MCF 10A (cell line): ENCODE measurements at places on chromosomes 5 and 9. TPM values are rescaled to one million over a fixed set of nuclear protein-coding genes. Genes with fewer than 3 reads are reported as not detected.

GRCh38 chr9:20271096-20271495 is 351.2 kb downstream of the MLLT3 start:
- no peak for DNase-seq

- DNase-seq = no peak
These were observed at the start of gene TERT for GRCh38 chr5:1294835-1295649. TERT (minus strand) TSS chr5:1295068; CDS start chr5:1294989, 79 bp downstream.

Gene ORM2
- total RNA-seq = not detected in 2 replicates

Gene TMC1
- total RNA-seq = not detected in 2 replicates

DNA sequence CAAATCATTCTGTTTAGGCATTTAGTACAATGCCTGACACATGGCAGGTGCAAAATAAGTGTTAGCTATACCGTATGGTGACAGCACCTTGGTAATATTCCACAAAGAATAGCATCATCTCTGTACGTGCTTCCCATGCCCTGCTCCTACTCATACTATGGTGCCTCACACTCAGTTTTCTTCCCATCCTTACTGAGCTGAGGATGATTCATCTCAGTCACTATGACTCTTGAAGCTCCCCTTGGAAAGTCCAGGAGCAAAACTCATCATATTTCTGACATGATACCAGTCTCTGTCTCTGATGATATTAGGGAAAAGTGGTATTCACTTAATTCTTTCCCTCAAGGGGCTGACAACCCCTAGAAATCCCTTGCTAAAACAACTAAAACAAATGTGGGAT is 423.3 kb downstream of the EFNA5 start:
- no peak for DNase-seq

- DNase-seq = no peak
These were observed 508.9 kb downstream of the NTRK2 start for GRCh38 chr9:85178474-85178873.

DNA sequence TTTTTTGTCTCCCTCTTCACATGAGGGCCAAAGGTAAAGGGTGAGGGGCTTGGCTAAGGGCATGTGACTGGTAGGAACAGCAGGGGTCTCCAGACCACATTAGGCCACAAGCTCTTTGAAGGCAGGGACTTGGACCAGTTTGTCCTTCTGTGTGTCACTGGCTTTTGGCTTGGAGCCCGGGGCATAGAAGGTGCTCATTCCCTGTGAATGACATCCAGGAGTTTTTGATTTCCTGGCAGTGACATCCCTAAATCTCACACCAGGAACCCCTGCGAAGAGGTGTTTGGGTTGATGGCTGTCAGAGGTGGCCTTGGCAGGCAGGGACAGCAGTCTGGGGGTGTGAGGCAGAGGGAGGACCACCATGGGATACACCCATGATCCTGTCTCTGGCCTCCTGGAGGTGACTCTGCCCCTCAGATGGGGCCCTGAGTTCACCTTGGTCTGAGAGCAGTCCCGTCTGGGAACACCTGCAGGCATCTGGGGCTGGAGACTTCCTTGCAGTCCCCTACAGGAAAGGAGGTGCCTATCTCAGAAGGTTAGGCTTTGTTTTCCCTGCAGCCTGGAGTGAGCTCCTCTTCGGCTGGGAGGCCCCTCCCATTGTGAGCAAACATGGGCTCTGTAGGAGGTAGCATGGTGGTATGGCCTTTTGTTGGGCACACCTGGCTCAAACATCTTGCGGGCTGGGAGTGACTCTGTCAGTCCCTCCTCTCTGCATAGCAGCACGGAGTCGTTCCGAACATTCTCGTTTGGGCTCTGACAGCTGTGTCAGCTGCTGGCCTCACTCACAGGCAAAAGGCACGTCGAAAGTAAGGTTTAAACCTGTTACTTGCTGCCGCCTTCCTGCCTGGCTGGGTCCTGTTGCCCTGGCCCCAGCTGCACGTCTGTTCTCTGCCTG is 38.6 kb upstream of the PITX1 start:
- no peak for DNase-seq

DNA sequence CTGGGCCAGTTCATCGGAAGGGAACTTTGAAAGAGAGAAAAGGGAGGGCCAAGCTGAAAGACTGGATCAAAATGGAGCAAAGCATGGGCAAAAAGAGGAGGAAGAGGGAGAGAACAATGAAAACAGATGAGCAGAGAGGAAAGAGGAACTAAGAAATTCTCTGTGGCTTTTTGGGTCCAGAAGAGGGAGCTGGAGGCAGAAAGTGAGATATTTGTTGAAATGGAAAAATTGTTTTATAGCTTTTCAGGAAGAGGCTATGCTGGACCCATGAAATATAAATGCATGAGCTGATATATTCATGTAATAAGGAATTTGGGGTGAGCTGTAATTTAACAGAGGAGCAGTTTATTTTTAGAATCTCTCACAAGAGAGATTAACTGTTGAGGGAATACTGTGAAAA is 457.3 kb downstream of the DMAC1 start:
- DNase-seq = no peak

- no peak for DNase-seq
These were observed 95.5 kb downstream of the LMX1B start for GRCh38 chr9:126709241-126709640.

Gene BTF3
- total RNA-seq = 937 and 946 TPM in 2 replicates

- DNase-seq = no peak
These were observed 861 bp downstream of the NTRK2 start for GRCh38 chr9:84670138-84671041.

DNA sequence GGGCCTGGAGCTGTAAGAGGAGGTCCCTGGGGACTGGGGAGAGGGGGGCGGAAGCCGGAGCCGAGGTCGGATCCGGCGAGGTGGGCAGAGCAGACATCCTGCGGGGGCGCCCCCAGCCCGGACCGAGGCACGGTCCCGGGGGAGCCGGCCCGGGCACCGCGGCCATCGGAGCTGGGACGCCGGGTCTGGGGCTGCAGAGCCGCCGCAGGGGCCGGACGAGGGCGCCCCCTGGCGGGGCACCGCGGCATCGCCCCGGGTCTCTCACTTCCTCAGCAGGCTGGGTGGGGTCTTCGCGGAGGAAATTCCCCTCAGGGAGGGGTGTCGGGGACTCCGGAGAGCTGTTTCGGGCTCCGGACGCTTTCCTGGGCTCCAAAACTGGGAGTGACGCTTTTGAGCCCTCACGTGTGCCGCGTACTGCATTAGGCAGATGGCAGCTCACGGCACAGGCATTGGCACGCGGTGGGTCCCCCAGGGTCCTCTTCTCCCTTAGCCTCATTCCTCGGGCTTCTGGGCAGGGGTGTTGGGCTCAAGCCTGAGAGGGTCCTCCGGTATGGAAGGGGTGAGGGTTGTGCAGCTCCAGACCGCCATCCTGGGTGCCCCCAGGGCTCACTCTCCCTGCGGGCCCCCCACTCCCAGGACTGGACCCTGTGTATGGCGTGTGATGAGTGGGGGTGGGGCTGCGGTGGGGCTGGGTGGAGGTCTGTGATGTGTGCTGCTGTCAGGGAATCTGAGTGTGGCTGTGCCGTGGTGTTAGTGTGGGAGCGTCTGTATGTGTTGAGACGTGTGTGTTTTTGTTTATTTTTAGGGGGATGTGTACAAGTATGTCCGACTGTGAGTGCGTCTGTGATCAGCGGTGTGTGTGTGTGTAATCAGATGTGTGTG is 29.6 kb downstream of the LHX2 start:
- DNase-seq = peak; percentile 29

Gene GDNF
- total RNA-seq = not detected in 2 replicates

GRCh38 chr5:117235786-117236185 is 661.2 kb upstream of the SEMA6A start:
- no peak for DNase-seq

DNA sequence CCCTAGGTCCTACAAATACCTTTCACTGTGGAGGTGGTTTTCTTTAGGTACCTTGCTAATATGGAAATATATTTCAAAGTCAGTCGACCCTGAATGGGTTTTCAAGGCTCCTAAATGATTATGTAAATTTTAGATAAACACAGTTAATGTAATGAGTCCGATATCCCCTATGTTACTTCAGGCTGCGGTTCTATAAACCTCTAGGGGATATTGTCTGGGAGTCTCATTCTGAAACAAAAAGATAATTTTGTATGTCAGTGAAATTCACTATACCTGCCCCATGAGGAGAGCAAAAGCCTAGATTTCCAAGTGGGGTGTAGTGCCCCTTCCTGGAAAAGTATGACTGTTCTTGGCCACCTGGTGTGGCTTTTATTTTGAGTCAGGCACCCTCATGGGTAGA is 377.3 kb downstream of the ICE1 start:
- DNase-seq = no peak

Gene SYNPO
- 6.3 and 7.1 TPM in 2 replicates for total RNA-seq

GRCh38 chr9:83167126-83167525 is 104.2 kb upstream of the RASEF start:
- peak; percentile 78 for DNase-seq

Gene SLC45A2
- total RNA-seq = not detected in 2 replicates

GRCh38 chr9:76271755-76272154 is 122.5 kb downstream of the RFK start:
- DNase-seq = no peak

DNA sequence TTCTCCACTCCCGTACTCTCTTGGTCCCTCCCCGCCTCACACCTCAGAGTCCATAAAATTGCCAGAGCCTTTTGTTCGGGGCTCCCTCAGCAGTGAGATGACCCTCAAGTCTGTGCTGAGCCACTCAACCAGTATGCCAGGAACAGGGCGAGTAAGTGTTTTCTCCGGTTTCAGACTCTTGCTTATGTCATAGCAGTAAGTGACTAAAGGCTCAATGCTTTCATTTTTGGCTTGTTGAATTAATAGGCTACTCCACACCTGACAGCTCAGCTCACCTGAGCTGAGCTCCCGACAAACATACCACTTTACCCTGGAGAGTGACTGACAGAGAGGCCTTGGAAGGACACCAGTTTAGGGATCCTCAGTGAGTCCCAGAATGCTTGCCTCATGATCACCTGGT is 30.5 kb downstream of the PCSK1 start:
- no peak for DNase-seq

Gene KLHL3
- total RNA-seq = 0.27 and 0.49 TPM in 2 replicates
